Activated T-helper 1 cell treated with anti-CD3 and anti-CD28 coated beads, Interleukin-2, amount 50 U/mL, for 16 hours (primary cell): ENCODE measurements at places on chromosomes 5 and 9.

DNA sequence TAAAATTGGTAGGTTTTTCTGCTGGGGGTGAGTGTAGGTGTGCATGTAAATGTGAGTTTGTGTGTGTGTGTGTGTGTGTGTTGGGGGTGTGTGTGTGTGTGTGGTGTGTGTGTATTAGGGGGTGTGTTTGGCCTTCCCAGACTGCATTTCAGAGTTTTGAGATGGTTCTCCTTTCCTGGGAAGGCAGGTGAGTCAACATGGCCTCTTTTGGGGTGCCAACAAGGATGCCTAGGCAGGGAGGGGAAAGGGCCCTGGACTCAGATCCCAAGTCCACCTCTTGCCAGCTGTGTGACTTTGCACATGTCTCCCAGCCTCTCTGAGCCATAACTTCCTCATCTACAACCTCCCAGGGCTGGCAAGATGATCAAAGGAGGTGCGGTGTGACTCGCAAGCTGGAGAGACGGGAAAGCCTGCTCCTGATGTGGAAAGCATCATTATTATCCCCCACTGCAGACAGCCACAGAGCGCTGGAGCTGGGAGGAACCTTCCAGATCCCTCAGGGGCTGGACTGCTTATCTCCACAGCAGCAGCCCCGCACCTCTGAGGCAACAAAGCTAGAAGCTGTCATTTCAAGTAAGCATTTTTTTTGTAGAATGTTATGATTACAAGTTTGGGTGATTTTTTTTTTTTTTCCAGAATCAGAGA, 63.5 kb upstream of the TBC1D2 start:
- DNase-seq: no peak

GRCh38 chr5:58264276-58264675, 195.6 kb downstream of the PLK2 start:
- no peak for DNase-seq

DNA sequence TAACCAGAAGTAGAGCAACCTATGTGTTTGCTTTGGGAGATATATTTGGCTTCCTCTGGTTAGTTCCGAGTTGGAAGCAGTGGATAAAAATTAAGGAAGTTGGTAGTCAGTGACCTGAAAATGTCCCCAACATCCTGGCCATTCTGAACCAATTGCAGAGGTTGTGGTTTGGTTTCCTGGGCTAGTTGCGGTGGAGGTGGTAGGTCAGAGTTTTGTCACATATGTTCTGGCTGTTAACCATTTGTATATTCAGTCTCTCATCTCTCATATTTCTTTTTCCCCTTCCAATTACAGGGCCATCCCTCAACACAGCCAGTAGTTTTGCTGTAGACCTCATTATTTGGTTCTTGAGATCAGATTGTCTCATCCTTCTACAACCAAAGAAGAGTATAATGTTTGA, 1026.9 kb downstream of the PTPRD start:
- DNase-seq: no peak

- DNase-seq: no peak
Measured at GRCh38 chr5:116032991-116033390, 719 bp downstream of the ARL14EPL start.

DNA sequence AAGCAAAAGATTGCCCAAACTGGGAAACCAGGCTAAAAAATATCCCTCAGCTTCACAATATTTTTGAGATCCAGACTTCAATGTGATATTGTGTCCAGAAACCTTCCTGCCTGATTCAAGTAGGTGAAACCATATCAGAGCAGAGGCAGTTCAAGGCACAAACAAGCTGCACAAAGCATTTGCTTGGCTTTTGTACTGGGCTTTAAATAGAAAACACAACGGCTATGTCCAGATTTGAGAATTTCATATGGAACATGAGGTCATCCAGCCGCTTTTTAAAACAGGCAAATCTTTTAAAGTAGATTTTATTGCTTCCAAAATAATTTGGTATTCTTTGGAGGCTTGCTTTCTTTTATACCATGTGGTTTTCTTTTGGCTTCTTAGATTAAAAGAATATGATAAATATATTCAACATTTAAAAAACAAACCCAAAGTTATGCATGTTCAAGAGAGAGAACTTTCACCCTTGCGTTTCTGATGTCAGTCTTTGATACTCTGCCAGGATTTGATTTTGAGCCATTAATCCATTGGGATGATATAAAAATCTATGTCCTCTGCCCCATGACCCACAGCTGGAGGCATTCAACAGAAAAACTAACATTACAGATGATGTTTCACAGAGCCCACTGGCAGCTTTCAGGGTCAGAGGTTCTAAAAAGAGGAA, 29.0 kb upstream of the CCDC112 start:
- DNase-seq: no peak

GRCh38 chr5:140631831-140632365, 1.1 kb downstream of the CD14 start:
- DNase-seq: no peak

GRCh38 chr5:107809201-107810034, 138.7 kb upstream of the EFNA5 start:
- no peak for DNase-seq

GRCh38 chr5:166962461-166962860, 1329.0 kb upstream of the WWC1 start:
- DNase-seq: no peak

DNA sequence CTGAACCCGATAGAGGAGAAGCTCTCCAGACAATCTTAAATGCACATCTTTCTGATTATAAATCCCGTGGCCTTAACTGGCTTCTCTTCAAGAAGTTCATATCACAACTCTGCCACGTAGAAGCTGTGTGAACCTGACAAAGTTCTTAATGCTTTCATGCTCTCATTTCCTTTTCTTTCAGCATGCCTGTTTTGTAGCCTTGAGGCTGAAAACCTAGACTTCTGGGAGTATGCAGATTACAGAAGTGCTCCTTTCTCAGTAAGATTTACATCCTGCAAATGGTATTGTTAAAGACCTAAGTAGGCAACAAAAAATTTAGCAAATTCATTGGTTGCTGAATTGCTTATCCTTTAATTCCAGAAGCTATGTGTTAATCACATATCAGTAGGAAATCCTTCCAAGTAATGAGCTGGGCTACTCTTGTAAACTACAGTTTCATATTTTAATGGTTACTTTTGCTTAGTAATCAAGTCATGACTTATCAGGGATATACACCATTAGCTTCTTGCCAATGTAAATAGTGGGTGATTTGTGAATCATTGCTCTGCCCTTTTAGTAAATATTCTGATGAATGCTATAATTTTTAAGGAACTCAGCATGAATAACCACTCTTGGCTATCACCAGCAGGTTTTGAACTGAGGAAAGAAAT, 334.7 kb downstream of the FBXL7 start:
- no peak for DNase-seq

- no peak for DNase-seq
Measured at GRCh38 chr5:137492331-137492730, 6.8 kb downstream of the SPOCK1 start.

DNA sequence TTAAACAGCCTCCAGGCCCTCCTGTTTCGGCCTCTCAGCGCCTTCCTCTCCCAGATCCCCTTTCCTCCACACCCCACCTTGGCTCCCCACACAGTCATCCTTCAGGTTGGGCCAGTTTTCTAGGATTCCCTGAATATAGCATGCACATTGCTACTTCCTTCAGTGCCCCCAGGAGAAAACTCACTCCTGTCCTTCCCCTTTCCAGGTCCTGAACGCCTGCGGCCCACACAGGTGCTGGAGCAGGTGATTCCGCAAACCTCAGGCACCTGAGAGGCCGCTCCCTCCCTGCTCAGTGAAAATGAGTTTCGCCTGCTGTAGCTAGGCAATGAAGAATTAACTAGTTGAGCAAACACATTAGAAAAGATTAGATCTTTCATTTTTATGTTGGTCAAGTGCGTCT, 185.0 kb downstream of the MED10 start:
- DNase-seq: no peak

GRCh38 chr9:82101475-82101874, 112.9 kb downstream of the SPATA31D1 start:
- no peak for DNase-seq
